ENCODE measurements at places on chromosomes 12 and 14.
A peak's percentile ranks its signal among the peaks of the same experiment; 100 is the strongest.

- no peak for DNase-seq
These were observed 84.8 kb upstream of the LRFN5 start for GRCh38 chr14:41521891-41522290.

DNA sequence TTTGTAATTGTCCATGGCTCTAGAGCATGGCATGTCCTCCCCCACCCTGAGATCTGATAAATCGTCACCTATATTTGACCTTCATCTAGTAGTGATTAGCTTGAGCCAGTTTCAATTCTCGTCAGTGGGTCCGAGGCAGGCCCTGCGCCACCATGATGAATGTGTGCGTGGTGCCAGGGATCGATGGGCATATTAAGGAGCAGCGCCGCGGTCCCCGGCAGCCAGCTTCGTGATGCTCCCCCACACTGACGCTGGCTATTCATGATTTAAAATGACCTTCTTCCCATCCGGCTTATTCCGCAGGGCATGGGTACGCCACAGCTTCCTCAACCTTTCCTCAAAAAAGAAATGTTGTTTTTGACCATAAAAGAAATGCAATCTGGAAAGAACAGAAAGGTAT is 68.0 kb downstream of the SLC25A47 start:
- DNase-seq = no peak

- DNase-seq = no peak
These were observed 39.1 kb downstream of the FNTB start for GRCh38 chr14:65025818-65026217.

DNA sequence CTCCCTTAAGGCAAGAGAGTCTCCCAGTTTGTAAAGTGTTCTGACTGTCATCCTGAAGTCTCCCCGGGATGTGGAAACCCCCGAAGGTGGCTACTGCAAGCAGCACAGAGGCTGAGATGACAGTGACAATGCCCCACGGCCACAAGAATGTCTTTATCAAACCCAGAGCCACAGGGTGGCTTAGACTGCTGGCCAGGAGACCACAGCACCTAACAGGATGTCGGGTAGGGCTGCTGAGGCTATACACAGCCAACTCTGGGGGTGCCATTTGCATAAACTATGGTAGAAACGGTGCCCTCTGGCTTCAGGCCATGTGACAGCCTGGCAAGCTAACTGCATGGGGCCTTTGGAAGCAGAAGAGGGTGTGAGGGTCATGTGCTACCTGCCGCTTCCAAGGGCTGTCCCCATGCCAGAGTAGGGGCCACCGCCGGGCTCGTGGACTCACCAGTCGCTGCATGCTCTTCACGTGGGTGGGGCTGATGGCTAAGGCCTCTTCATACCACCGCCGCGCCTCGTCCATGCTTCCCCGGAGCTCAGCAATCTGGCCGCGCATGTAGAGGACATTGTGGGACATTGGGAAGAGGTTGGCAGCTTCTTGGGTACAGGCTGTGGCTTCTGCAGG is 180.9 kb downstream of the CALM1 start:
- DNase-seq = no peak

GRCh38 chr12:109695961-109696461 is 17.6 kb upstream of the FAM222A start:
- peak; percentile 54 for DNase-seq

All from erythroblast (primary cell).